CD8-positive, alpha-beta T cell (primary cell): ENCODE measurements at places on chromosomes 12 and 14.

GRCh38 chr12:27026257-27026656 lies 3.9 kb downstream of the MED21 start:
- DNase-seq, result no peak

DNA sequence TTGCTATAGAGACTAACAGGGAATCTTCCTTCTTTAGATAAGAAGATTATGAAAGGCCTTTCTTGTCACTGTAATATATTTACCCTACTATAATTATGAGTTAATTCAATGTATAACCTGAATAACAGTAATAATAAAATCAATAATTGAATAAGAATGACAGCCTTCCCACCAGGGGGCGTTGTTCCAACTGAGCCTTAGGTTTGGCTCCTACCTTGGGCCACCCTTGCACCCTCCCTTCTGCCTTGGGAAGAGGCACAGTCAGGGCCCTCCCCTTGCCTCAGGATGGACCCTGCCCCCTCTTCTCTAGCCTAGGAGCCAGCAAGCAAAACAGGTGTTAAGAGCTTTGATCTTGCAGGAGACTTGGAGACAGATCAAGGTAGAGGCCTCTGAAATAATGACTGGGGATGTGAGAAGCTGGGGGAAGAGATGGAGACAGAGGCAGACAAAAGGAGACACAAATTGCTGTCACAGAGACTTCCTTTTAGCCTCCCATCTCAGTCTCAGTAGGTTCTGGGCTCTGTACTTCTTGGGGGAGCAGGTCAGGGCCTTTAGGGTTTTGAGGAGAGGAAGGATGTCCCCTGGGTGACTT lies 40.1 kb upstream of the CISTR start:
- peak; percentile 27 for DNase-seq

GRCh38 chr14:51564986-51565604 lies 86.6 kb upstream of the FRMD6 start:
- no peak for DNase-seq

DNA sequence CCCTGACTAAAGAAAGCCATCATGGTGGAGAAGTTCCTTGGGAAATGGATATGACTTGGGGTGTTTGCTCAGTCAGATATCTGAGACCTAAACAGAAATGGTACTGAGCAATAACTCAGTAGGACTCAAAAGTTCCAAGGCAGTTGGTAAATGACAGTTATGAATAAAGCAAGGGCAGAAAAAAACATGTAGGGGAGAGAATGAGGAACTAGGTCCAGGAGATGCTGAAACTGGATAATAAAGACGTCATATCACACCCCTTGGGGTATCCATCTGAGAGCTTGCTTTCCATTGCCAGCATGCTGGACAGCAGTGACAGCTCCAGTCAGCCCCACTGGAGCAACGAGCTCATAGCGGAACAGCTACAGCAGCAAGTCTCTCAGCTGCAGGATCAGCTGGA lies 37.5 kb downstream of the RPGRIP1 start:
- DNase-seq, result no peak

DNA sequence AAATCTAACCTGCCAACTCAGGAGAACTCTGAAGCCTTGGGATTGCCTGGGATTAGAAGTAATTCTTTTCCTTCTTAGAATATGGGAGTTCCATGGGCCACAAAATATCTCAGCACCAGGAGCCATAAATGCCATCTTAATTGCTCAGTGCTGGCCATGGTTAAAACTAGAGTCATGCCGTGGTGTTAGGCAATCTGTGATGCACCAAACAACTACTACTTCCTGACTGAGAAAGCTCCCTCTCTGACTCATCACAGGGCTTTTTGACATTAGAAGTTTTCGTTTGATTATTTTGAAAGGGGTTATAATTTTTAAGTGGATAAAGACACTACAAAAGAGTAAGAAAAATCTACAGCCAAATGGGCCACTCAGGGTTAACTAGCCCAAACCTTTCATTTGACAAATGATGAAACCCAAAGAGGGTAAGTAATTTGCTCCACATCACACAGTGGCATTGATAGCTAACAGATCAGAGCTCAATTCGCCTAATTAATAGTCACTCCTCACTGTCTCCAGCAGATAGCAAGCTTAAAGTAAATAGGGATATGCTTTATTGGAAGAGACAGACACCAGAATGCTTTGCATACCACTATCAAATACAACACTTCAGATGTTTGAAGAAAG lies 377.3 kb downstream of the EMP1 start:
- no peak for DNase-seq

- no peak for DNase-seq
Measured at GRCh38 chr12:49133014-49133413, 1.8 kb upstream of the TUBA1B start.

GRCh38 chr14:75059642-75060041 lies 4.2 kb downstream of the ACYP1 start:
- no peak for DNase-seq

DNA sequence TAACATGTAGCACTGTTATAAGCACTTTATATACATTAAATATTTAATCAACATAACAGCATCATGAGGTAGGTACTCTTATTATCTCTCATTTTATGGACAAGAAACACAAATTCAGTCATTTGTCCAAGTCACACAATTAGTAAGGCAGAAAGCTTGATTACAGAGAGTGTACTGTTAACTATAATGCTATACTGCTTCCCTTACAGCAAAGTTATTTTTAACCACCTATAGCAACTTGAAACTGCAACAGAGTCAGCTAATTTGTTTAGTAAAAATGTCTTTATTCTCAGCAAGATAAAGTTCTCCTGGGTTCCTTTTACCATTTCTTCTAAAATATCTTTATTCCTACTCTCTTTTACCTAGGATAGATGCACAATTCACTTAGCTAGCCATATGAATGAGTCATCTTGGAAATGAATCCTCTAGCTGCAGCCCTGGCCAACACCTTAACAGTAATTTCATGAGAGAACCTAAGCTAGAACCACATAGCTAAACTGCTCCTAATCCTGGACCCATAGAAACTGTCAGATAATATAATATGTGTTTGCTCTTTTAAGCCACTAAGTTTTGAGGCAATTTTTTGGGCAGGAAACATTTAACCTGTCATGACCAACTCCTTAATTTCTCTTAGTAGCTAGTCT lies 90.2 kb upstream of the HECTD1 start:
- DNase-seq, result no peak

GRCh38 chr14:37600880-37601741 lies 5.7 kb downstream of the TTC6 start:
- DNase-seq, result no peak

DNA sequence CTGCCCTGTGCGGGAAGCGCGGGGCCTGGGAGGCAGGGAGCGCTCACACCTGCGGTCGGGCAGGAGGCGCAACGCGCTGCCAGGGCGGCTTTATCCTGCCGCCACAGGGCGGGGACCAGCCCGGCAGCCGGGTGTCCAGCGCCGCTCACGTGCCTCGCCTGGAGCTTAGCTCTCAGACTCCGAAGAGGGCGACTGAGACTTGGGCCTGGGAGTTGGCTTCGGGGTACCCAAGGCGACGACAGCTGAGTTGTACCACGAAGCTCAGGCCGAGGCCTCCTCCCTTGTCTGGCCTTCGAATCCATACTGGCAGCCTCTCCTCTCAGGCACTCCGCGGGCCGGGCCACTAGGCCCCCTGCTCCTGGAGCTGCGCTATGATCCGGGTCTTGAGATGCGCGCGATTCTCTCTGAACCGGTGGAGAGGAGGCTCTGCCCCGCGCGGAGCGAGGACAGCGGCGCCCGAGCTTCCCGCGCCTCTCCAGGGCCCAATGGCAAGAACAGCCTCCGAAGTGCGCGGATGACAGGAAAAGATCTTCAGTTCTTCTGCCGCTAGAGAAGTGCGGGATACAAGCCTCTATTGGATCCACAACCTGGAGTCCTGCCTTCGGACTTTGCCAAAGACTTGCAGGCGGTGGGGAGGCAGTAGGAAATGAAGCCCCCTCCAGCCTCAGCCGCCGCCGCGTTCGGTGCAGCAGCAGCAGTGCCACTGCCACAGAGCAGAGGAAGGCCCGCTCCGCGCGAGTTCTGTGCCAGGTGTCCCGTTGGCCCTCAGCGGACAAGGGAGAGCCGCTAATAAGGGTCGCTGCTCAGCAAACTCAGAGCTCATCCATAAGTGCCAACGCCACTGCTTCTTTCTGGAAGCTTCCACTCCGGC lies 6.8 kb downstream of the SIX1 start:
- DNase-seq, result no peak

- DNase-seq, result peak; percentile 64
Measured at GRCh38 chr12:93773122-93773871, 96.1 kb downstream of the CRADD start.

GRCh38 chr14:24518851-24519250 lies 10.8 kb upstream of the CMA1 start:
- DNase-seq, result no peak

DNA sequence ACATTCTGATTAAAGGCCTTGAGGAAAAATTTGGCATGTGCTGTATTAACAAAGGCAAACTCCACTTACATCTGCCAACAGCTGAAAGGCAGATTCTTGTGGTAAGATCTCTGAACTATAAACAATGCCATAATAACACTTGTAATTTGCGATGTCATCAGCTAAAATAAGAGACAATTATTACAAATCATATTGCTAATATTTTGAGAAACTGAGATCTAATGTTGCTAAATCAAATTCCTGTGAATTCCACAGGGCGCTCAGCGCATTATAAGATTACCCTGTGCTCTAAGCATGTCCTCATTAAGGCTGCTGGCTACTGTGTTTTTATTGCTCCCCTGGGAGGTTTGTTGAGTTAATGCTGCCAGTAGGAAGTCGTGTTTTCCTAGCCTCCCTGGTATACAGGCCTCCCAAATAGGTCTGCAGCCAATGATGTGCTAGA lies 244.8 kb downstream of the DACT1 start:
- DNase-seq, result no peak

- no peak for DNase-seq
Measured at GRCh38 chr14:44180975-44181374, 326.1 kb downstream of the FSCB start.

GRCh38 chr12:2752676-2753371 lies 41.9 kb upstream of the FKBP4 start:
- peak; percentile 63 for DNase-seq

- DNase-seq, result no peak
Measured at GRCh38 chr12:46230983-46231382, 37.9 kb downstream of the SLC38A1 start.

GRCh38 chr12:119169150-119169549 lies 9.6 kb upstream of the HSPB8 start:
- DNase-seq, result no peak
